ENCODE measurements at places on chromosomes 1 and 21. TPM values are rescaled to one million over a fixed set of nuclear protein-coding genes. Genes with fewer than 3 reads are reported as not detected.

DNA sequence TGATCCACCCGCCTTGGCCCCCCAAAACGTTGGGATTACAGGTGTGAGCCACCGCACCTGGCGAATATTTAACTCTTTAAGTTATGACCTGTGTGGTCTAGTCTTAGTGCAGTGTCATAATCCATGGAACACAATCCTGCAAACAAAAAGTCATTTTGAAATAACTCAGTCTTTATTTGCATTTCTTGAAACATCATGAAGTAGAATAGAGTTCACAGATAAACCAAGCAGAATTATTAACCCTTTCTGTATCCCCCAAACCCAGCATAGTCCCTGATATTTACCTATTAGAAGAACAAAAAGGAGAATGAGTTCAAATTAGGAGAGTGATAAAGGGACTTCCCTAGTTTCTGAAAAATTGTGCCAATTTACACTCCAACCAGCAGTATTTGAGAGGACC is 19.9 kb downstream of the ZYG11B start:
- no peak for DNase-seq

DNA sequence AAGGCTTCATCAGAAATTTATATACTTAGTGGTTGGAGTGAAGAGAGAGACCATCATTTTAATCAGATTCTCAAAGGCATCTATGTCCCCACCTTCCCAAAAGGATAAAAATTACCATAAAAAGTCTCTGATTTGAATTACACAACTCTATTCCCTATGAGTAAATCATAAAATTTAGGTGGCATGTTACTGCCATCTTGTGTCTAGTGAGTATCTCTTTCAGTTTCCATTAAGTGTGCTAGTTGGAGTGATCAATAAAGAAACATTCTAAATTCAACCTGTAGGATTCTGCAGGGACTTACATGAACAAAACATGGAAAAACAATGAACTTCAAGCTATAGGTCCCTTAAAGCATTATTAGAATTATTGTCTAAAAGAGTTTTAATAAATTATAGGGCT is 655.4 kb downstream of the LTN1 start:
- DNase-seq: no peak

DNA sequence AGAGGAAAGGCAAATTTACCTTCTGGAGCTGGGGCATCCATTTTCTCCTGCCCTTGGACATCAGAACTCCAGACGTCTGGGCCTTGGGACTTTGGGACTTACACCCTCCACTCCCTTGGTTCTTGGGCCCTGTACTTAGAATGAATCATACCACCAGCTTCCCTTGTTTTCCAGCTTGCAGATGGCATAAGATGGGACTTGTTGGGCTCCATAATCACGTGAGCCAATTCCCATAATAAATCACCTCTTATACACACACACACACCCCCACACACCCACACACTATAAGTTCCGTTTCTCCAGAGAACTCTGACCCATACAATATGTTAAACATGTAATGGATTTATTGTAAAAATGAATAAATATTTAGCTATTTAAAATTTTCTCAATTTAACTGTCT is 185.7 kb downstream of the GIPC2 start:
- no peak for DNase-seq

DNA sequence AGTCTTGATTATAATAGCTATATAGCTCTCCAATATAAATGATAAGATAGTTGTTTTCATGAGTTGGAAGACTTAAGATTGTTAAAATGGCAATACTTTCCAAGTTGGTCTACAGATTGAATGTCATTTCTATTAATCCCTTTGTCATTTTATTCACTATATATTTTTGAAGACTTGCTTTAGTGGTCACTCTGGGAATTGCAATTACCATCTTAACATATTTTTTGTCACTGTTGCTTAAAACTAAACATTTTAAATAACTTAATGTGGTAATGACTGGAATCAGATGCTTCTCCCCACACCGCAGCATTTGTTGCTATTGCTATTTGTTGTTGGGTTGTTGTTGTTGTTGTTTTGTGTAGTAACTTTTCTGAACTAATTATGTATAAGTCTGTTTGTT is 1592.9 kb downstream of the MRPL39 start:
- no peak for DNase-seq

- DNase-seq: no peak
These were observed 65.7 kb upstream of the NEK2 start for GRCh38 chr1:211741116-211741515.

Gene PRAMEF5
- total RNA-seq: not detected

Gene FAM151A
- total RNA-seq: not detected

Gene USF1
- total RNA-seq: 68.9 TPM

Gene GPR157
- total RNA-seq: 9.8 TPM
